Aorta (tissue), 5 donors: ENCODE measurements at places on chromosomes 3 and 15. TPM values are rescaled to one million over a fixed set of nuclear protein-coding genes. Genes with fewer than 3 reads are reported as not detected.

Gene TERC
- total RNA-seq, result not detected

Gene PDCD6IP
- 232 TPM for total RNA-seq

Gene LDHAL6B
- not detected for total RNA-seq

Gene AMIGO3
- not detected for total RNA-seq
